ENCODE measurements at places on chromosomes 3 and 15.

DNA sequence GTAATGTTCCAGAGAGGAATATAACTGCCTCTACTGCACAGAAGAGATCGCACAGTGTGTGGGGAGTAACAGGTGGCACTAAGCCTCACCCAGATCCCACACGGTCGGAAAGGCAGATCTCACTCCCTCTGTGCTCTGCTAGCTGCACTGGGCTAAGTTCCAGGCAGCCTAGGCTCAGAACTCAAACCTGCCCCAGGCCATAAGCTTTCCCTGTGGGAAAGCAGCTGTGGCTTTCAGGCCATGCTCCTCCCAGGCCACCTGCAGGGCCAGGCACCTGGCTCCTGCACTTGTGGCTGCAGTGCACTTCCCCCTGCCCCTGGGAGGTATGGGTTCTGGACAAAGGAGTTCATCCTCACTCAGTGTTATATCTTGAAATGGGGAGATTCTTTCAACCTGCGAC is 27.5 kb downstream of the PCCB start:
- DNase-seq, result no peak

DNA sequence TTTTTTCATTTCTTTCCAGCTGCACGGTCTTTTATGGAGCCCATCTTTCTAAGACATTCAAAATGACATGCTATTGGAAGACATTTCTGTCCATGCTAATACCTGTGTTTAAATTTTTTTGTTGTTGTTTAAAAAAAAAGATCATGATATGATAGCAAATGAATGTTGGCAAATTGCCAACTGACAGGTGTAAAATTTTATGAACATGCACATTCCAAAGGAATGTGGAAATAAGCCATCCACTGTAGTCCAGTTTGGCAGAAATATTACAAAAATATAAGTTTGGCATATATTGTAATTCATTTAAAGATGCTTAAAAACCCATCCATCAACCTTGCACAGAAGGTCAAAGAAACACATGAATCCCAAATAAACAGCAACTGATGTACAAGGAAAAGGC is 75.6 kb upstream of the WNT5A start:
- DNase-seq, result peak; percentile 43

GRCh38 chr15:85452436-85452835 is 72.0 kb downstream of the AKAP13 start:
- DNase-seq, result no peak

DNA sequence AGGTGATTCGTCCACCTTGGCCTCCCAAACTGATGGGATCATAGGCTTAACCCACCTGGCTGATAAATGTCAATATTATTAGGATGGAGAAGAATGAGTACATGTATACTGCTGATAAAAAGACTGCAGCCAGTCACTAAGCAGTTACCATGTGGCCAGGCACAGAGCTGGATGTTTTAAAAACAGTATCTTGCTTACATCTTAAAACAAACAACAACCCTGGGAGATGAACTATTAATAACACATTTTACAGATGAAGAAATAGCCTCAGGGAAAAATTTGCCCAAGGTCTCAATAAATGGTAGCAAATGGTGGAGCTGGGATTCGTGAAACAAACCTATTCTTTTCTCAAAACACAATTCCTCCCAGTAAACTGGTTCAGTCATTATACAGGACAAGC is 18.1 kb downstream of the IL17RD start:
- no peak for DNase-seq
